ENCODE measurements at places on chromosomes 1 and 21.

DNA sequence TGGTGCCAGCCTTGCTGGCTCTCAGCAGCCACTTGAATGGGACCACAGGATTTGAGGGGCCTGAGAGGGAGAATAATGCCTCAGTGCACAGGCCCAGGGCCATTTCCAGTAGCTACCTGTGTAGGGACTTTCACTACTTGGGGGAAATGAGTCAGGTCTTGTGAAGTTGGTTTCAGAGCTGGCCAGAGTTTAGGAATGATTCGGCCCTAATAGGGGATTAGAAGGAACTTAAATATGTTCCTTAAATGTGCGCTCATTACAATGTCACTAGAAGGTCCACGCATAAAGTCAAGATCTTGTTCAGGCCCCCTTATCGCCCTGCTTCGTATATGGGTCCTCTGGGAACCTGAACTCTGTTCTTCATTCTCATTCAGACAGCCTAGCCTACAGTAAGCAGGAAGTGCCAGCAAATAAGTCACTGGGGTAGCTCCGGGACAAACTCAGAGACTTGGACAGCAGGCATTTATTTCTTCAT lies 5.6 kb upstream of the AKR1A1 start:
- no peak for DNase-seq

DNA sequence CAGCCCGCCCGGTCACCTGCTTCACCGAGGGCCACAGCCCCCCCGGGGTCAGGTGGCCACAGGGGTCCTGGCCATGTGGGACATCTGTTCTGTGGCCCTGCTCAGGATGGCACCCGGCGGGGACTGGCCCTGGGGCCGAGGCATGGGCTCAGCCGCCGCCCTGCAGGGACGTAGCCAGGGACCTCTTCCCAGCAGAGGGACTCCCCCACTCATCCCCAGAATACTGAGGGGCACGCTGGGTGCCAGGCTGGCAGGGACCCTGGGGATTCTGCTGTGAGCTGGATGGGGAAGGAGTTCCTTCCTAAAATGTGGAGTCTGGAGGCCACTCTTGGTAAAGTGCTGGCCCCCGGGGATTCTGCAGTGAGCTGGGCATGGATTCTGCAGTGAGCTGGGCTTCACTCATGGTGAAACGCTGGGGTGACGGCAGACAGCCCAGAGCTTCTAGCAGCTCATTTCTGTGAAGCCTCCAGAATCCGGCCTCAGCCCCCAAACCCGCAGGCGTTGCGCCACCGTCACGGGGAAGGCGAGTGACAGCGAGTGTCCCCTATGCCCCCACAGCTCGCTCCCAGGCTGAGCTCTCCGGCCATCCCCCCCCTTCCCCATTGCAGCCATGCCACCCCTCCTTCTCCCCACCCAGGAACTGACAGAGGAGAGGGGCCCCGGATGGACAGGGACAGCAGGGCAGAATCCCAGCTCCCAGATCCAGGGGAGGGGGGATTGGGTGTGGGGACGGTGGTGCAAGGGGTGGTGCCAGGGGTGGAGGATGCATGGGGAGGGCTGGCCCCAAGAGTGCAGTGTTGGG lies 1.4 kb downstream of the ITGB2 start:
- no peak for DNase-seq

- DNase-seq: no peak
Measured at GRCh38 chr21:14530592-14530991, 15.5 kb downstream of the SAMSN1 start.

GRCh38 chr1:155073377-155074242 lies 5.0 kb upstream of the EFNA3 start:
- DNase-seq: no peak

GRCh38 chr1:209490013-209490412 lies 93.5 kb upstream of the CAMK1G start:
- DNase-seq: no peak

- DNase-seq: no peak
Measured at GRCh38 chr1:174912264-174912663, 87.5 kb upstream of the CACYBP start.

DNA sequence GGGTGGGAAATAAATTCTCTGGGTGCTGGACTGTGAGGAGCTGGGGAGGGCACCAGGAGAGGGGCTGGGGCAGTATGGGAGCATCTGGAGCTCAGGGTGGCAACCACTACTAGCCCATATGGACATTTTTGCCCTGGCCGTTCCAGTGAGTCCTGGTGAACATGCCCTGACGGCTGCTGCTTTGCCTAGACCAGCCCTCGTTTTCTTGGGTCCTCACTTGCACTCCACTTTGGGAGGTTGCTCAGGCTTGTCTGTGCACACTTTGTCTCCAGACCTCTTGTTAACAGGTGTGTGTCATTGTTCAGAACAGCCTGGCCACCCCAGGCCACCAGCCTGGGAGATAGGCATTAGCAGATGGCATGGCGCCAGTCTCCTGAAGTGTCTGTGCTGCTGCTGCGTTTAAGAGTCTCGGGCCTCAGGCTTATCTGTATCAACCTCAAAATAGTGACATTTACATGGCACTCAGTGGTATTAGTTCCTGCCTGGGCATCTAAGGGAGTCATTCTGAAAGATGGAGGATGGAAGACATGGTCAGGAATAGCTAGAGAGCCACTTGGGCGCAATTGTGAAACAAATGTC lies 190.5 kb downstream of the PTPRU start:
- DNase-seq: no peak

- DNase-seq: no peak
Measured at GRCh38 chr1:245578771-245579170, 424.0 kb downstream of the KIF26B start.

- no peak for DNase-seq
Measured at GRCh38 chr1:63674238-63674864, 81.1 kb downstream of the PGM1 start.

DNA sequence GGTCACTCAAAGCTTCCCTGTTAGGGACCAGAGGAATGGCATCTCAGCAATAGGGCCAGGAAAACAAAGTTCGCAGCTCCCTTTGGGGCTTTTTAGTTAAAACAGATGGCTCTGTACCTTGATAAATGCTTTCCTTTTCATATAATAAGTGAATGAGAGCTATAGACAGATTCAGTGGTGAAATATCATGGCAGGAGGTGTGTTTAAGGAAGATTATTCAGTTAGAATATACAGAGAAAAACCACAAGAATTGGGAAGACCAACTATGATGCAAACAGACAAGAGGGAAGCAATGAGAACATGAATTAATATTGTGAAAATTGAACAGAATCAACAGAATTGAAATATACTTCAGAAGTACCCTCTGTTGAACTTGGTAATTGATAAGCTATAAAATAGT lies 379.4 kb downstream of the PLPP3 start:
- no peak for DNase-seq

DNA sequence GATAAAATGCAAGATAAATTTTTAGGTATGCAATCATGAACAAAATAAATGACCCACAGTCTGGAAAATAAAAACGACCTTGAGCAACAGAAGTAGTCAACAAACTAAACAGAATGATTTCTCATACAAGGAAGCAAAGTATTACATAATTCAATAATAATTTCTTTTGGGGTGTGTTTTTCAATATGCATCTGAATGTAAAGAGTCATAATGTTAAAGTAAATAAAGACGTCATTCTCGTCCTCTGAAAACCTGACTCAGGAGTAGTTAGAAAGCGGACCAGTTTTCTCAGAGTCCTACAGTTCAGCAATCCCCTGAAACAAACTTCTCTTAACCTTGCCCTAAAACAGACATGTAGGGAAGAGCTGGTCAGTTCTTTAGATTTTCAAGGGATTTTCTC lies 18.6 kb downstream of the CDC42BPA start:
- no peak for DNase-seq

- DNase-seq: no peak
Measured at GRCh38 chr1:63148825-63149645, 173.3 kb upstream of the FOXD3 start.

DNA sequence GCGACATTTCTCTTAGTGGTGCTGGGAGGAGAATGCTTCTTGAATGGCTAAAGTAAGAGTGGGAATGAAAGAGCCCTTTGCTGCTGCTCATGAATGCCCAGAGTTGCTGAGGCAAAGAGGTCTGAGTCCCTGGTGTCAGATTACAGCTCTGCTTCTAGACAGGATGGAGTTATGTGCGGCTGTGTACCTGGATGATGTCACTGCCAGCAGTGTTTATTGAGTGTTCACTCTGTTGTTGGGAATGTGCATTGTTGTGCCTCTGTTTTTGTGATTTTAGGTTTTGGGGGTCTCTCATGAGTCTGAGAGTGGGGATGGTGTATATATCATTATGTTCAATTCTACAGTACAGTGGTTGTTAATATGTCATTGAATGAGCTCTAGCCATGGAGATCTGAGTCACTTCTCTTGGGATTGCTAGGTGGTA lies 2.7 kb downstream of the CDC14A start:
- DNase-seq: no peak

DNA sequence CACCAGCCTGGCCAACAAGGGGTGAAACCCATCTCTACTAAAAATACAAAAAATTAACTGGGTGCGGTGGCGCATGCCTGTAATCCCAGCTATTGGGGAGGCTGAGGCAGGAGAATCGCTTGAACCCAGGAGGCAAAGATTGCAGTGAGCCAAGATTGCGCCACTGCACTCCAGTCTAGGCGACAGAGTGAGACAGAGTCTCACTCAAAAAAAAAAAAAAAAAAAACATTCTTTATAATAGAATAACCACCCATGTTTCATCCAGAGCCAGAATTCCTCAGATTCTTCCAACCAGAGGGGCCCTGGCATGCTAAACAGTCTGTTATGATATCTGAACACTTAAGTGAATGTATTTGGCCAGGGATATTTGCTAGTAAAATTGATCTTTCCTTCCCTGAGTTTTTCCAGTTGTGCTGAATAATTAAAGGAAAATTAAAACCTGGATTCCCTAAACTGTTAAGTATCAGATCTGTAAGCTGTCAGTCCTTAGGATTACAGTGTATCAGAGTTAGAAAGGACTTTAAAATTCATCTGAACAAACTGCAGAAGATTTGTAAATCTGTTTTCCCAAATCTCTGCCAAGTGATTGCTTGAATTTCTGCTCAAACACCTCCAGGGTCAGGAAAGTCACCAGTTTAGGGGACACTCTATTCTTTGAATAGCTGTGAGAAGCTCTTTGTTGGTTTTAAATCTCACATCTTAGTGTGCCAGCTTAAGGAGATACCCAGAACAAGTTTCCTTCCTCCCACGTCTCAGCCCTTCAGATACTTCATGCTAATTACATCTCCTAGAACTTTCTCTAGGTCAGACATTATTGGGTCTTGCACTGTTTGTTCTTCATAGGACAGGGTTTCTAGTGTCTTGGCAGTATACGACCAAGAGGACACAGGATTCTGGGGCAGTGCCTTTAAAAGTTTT lies 84.6 kb upstream of the BMP8A start:
- no peak for DNase-seq

- no peak for DNase-seq
Measured at GRCh38 chr1:9079988-9080704, 10.7 kb upstream of the SLC2A5 start.

DNA sequence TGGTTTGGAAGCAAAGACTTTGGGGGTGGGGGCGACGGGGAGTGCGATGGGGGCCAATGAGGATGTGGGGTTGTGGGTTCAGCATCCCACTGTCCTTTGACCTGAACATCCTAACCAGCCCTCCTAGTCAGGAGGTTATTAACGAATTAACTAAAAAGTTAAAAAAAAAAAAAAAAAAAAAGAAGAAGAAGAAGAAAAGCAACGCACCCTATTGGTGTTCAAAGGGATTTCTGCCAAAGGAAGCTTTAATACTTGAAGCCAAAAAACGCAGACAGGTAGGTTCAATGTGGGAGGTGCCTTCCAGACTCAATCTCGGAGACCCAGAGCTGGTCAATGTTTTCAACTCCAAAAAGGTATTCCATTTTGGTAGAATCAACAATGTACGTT lies 2.2 kb downstream of the CLIC6 start:
- no peak for DNase-seq

- no peak for DNase-seq
Measured at GRCh38 chr1:231933711-231934626, 307.4 kb downstream of the DISC1 start.

DNA sequence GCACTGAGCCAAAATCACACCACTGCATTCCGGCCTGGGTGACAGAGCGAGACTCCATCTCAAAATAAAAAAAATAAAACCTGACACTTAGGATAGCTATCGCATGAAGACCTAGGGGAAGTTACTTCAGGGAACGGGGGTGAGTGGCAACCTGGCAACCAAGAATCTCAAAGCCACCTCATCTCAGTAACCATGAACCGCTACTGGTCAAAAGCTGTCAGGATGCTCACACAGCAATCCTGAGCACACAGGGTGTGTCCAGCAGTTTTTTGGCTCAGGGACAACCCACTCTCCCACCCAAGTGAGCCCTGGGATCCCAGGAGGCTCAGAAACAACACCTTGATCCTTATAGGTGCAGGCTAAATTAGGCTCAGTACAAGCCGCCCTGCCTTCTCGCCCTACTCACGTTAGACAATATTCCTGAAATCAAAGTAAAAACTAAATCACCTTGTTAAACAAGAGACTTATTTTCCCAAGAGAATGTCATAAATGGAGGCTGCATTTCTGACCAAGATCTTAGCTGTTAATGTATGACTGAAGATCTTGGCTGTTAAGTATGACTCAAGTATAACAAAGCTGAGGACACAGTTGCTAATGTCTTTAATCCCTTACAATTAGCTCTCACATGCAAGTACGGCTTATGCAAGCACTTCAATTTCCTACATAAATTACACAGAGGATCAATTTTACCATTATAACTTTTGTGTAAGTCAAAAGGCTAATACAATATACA lies 48.3 kb upstream of the NADK start:
- no peak for DNase-seq

DNA sequence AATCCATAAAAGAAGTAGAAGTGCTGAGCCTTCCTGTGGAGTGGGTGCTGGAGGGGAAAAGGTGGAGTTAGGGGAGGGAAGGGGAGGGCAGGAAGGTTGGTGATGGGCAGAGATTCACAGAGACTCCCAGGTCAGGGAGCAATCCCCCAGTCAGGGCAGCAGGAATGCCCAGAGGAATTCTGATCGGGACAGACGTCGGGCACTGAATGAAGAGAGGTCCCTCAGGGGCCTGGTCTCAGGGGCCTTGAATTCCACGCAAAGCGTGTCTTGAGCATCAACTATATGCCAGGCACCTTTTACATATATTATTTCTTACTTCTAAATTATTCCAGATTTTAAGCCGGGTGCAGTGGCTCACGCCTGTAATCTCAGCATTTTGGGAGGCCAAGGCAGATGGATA lies 7.2 kb upstream of the PADI1 start:
- DNase-seq: no peak

DNA sequence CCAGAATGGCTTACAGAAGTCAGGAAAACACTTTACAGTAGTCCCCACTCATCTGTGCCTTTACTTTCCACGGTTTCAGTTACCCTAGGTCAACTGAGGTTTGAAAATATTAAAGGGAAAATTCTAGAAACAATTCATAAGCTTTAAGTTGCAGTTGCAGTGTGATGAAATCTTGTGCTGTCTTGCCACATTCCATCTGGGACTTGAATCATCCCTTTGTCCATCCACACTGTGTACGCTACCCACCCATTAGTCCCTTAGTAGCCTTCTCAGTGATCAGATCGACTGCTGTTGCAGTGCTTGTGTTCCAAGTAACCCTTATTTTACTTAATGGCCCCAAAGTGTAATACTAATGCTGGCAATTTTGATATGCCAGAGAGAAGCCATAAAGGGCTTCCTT lies 30.5 kb downstream of the ZCCHC17 start:
- DNase-seq: no peak

GRCh38 chr1:27342778-27343638 lies 1.2 kb downstream of the SYTL1 start:
- DNase-seq: no peak

GRCh38 chr1:208029381-208030287 lies 118.7 kb upstream of the CD34 start:
- DNase-seq: no peak
